ENCODE measurements at places on chromosomes 16 and 17.

GRCh38 chr17:45171338-45172231, 9.9 kb downstream of the HEXIM2 start:
- no peak for DNase-seq

DNA sequence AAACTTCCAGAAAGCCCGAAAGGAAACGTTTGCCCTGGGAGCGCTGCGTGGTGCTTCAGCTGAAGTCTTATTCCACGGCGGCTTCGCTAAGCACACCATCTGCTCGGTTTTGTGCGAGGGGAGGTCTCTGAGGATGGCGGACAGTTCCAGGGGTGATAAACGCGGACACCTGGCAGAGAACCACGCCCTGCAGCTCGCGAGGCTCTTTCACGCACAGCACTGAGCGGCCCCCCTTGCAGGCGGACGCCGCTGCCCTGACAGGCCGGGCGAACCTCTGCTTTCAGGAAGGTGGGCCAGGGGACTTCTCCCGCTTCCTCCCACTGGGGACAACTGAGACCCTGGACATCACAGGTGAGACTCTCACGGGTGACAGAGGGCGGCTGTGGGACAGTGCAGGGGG, 3.7 kb downstream of the MVD start:
- DNase-seq: no peak

GRCh38 chr17:66488864-66489263, 186.5 kb downstream of the PRKCA start:
- DNase-seq: no peak

DNA sequence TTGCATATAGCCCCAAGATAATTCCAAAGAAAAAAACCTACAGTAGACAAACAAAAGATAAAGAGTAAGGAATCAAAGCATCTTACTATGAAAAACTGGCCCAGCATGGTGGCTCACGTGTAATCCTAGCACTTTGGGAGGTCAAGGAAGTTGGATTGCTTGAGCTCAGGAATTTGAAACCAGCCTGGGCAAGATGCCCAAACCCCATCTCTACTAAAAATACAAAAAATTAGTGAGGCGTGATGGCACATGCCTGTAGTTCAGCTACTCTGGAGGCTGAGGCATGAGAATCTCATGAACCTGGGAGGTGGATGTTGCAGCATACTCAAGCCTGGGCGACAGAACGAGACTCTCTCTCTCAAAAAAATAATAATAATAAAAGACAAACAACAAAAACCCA, 764.7 kb upstream of the KIF2B start:
- no peak for DNase-seq

- DNase-seq: no peak
These were observed 4.5 kb downstream of the AKAP10 start for GRCh38 chr17:19973156-19973555.

- no peak for DNase-seq
These were observed 27.9 kb upstream of the BCAR1 start for GRCh38 chr16:75279305-75279704.

DNA sequence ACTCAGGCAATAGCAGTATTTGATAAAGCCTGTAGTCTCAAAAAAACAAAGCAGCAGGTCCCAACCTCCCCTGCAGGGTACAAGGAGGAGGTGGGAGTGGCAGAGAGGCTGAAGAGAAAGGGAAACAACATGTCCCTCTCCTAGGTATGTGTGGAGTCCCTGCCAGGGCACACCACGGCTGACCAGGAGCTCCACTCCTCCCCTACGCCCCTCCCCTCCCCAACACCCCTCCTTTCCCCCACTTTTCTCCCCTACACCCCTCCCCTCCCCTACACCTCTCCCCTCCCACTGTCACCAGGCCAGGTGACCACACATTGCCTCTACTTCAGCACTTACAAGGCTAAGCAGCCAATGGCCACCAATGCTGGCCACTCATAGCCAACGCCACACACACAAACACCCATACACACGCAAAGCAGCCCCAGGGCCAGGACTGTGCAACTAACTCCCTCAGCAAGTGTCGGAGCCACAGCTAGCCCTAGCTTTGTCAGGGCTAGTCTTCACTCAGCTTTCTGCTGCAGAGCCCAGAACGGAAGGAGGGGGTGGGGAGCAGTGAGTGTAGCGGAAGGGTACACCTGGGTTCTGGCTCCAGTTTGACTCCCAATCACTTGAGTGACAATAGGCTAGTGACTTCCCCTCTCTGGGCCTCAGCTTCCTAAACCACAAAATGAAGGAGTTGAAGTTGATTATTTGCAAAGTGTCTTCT, 8.2 kb downstream of the CAVIN1 start:
- no peak for DNase-seq

GRCh38 chr16:81296631-81297030, 18.1 kb upstream of the GAN start:
- no peak for DNase-seq

DNA sequence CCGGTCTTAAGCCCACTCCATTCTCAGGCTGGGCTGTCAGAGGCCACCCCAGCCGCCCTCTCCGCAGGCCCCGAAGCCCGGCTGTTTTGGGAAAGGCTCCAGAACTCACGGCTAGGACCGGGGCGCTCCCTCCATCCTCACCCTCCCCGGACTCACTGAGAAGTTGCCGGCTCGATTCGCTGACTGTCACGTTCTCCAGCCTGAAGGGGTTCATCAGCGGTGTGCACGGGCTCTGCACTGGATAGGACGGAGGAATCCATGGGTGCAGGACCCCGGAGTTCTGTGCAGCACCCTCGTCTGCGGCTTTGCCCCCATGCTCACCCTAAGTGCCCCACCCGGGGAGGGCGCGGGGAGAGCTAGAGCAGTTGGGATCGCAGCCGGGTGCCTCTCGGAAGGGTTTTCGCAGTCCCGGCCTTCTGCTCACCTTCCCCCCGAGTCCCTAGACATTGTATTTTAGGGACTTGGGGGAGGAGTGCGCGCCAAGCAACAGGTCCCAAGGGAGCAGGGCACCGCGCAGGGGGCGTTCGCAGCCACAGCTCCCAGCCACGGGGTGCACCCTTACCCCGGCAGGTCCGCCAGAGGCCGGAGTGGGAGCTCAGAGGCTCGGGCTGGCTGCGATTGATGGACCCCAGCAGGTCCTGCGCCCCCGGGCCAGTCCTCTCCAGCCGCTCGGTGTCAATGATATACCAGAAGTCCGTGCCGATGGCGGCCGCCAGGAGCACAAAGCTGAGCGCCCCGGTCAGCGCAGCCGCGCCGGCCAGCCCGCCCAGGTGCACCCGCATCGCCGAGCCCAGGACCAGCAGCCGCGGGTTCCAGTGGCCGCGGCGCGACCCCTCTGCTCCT, 1.0 kb downstream of the TMEM114 start:
- DNase-seq: no peak

- DNase-seq: no peak
These were observed 60.1 kb upstream of the MED9 start for GRCh38 chr17:17416400-17417360.

All from stimulated activated CD8-positive, alpha-beta memory T cell treated with anti-CD3 and anti-CD28 coated beads, Interleukin-12 subunit alpha, Interleukin-12 subunit beta, amount 100 ng/mL, for 4 hours (primary cell).